ENCODE measurements at places on chromosomes 1 and 21.

GRCh38 chr1:207888652-207889051, 22.3 kb downstream of the CD34 start:
- no peak for DNase-seq

DNA sequence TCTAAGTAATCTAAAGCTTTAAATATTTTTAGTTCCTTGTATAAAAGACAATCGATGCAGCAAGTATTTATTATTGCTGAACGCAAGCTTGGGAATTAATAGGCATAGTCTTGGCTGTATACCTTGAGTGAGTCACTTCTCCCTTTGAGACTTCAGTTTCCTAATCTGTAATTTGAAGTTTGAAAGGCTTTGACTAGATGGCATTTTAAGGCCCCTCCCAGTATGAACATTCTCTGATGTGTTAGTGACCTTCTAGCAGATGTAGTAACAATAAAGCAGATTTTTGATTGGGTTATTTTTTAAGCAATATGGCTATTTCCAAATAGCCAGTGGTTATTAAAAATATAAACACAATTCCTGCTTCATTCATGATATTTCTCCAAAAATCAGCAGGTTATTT, 58.2 kb downstream of the DUSP10 start:
- no peak for DNase-seq

DNA sequence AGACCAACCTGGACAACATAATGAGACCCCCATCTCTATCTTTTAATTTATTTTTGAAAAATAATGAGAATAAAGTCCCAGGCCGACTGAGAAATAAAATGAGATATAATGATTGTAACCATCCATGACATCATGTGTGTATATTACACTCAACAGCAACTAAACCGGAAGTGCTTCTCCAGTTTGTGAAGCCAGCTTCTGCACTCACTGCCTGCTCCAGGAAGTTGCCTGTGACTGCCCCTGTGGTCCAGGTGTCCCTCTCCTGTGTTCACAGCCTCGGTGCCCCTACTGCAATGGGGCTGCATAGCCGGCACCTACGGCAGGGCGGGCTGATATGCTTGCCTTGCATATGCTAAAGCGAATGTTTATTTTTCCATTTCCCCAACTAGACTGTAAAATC, 68.3 kb downstream of the SSBP3 start:
- DNase-seq, result no peak

DNA sequence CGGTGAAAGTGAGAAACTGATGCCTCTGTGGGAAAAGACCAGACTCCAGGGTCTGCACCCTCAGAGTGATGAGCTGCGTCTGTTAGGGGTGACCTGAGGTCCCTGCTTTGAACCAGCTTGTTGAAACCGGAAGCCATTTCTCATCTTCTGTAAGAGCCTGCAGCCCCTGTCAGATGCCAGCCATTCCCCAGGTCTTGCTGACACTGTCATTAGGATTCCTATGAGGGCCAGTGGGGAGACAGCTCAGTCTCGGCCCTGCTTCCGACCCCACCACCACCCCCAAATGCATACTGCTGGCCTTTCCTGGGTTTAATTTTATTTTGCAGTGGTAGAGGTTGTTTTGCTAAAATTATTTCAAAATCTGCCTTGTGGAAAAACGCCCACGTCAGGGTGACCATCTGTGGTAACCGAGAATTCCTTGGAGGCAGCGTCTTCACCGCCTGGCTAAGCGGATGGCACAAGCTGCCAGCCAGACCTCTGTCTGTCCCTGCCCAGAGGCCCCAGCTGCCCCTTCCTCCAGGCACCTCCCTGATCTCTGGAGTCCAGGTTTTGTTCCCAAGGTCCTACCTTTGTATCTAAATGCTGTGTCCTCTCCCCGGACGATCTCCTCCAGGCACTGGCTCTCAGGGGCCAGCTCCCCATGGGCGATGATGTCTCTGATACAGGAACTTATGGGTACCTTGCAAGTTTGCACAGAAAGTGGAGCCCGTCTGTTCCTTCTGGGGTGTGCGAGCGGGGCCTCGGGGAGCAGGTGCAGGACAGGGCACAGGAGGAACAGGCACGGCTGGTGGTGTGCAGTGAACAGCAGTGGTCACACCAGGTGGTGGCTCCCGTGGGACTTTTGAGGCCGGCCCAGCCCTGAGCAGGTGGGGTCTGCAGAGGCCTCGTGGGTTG, 49.9 kb downstream of the PRKCZ start:
- DNase-seq, result no peak

DNA sequence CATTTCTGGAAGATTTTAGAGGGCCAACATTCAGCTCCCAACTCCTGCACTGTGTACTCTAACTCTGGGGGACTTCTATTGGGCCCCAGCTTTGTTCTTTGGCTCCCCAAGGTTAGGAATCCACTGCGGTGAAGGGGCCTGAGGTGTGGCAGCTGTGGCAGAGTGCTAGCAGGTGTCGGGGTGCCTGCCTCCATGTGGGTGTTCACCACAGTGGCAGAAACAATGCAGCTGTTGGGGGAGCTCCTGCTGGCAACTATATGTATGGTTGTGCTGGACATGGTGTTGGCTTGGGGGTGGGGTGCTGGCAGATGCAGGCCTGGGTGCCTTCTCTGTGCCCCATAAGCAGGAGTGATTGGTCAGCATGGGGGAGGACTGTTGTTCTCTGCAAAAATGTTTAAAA, 95.5 kb downstream of the ST6GALNAC3 start:
- no peak for DNase-seq

DNA sequence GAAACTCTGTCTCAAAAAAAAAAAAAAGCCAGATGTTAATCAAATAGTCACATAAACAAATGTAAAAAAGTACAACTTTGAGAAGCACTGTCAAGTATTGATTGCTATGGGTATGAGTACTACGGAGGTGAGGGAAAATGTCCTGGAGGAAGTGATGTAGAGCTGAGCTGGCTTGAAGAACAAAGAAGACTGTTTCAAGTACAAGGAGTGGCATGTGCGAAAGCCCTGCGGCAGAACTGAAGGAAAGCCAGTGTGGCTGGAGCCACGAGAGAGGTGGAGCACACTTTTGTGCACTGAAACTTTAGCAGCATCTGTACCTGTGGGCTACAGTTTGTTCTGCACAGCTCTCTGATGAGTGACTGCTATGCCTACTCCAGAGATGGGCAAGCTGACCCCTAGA, 5.4 kb upstream of the RPS6KA1 start:
- DNase-seq, result no peak

DNA sequence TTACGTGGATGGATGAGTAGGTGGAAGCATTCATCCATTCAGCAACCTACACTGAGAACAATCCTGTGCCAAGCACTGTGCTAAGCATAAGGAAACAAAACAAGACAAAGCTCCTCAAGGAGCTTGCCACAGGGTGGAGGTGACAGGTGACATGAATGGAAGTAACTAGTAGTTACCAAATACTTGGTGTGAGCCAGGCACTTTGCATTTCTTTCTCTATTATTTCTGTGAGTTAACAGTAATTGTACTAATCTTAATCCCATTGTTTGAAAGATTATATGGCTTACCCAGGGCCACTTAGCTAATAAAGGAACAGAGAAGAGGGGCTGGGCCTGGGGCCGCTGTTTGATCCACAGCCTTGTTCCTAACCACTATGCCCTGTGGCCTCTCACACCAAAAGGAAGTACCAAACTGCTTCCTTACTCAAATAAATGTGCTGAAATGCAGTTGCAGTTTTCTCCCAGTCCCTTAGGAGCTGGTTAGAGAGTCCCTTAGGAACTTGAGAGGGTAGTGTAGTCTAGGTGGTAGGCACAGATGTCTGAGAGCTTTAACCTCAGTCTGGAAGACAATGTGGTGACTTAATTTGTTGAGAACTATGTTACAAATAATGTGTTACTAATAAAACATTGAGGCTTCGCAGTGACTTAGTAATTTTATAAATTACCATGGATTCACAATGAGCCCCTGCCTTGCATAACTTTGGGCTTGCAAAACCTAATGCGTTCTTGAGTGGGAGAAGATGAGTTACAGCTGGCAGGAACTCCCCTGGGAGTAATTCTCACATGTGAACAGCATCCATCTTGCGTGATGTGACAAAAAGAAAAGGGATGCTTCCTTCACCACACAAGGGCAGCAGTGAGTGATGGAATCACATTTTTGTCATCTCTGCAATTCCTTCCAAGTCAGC, 69.8 kb downstream of the MPZL1 start:
- DNase-seq, result no peak

DNA sequence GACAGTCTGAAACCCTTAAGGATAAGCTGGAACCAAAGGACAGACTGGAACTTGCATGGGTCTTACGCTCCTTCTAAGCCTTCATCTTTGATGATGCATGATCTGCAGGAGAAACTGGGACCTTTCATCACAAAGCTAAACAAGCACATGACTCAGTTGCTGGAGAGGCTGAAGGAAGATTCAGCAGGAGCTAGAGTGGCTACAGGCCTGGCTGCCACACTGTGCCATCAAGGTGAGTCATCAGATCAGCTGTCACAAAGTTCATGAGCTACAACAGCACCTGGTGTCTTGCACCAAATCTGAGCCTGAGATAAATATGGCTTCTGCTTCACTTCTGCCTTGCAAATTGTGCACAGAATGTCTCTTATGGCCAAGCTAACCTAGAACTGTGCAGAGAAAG, 95.5 kb upstream of the MARK1 start:
- no peak for DNase-seq

DNA sequence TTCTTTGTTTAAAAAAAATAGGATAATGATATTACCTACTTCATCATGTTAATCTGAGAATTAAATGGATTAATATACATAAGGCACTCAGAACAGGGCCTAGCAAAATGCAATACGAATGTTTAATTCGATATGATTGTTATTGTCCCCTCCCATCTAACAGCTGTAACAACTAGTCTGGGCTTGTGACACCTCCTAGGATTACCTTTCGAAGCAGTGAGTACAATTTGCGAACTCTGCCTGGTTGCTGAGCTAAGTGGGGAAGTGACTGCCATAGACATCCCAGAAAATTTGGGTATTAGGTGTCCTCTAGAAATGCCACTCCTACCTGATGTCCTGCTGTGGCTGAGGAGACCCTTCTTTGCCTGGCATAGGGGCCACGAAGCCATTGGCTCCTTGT, 3.0 kb downstream of the RASSF5 start:
- DNase-seq, result no peak

GRCh38 chr1:173020138-173020750, 30.5 kb downstream of the TNFSF18 start:
- no peak for DNase-seq

DNA sequence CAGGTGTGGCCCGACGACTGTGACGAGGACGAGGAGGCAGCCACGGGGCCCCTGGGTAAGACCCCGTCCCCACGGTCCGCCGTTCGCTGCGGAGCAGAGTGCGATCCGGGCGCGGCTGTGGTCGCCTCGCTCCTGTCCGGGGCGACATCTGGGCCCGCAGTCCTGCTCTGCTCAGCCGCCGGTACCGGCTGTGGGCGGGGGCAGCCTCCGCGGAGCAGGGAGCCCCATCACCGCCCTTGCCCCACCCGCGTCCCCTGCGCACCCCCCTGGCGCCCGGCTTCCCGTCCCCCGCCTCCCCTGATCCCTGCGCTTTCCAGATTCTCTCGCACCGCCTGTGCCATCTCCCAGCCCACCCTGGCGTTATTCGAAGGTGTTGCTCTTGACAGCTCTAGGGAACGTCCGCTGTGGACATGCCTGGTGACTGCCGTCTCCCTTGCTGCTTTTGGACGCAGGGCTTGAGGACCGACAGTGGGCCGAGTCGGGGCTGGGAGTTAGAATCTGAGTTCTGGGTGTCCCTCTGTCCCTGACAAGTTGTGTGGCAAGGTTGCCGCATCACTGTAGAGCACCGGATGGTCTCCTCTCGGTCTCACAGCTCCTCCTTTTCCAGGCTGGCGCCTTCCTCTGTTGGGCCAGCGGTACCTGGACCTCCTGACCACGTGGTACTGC, 596 bp downstream of the TOR3A start:
- DNase-seq, result no peak

DNA sequence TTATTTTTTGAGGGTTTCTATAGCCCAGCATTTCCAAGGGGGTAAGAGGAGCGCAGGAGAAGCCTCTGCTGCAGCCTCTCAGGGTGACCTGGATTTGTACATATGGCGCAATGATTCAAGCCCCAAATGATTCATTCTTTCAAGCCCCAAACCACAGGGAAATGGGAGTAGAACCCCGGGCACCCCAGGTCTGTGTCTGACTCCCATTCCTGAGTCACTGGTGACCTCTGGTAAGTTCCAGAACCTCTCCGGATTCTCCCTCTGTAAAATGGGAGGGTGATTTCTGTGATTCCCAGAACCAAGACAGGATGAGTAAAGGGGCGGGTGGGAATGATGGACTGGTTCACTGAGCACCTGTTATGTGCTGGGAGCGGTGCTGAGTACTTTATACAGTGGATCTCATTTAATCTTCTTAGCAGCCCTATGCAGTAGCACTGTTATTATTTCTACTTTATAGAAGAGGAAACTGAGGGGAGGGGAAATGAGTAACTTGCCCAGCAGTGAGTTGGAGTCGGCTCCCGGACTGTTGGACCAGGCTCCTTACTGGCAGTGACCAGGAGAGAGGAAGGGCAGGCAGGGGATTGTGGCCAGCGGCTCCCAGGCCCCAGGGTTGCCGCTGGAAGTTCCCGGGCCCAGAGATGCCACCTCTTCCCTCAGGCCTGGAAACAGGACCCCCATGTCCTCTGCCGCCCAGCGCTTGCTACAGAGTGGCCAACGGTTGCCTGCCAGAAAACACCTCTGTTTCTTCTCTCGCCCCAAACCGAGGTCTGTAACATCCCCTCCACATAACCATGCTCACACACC, 20.3 kb upstream of the SLC26A9 start:
- no peak for DNase-seq

DNA sequence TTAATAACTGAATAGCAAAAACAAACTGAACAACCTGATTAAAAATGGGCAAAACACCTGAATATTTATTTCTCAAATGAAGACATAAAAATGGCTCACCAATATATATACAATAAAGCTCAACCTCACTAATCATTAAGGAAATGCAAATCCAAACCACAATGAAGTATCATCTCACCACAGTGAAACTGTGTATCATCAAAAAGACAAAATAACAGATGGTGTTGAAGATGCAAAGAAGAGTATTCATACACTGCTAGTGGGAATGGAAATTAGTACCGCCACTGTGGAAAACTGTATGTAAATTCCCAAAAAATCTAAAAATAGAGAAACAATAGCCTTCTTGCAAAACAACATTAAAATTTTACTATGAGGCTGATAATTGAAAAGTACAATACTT, 1660.1 kb upstream of the B3GALT2 start:
- no peak for DNase-seq

GRCh38 chr1:36224537-36225282, 467 bp downstream of the THRAP3 start:
- no peak for DNase-seq

All from NCI-H1436 treated with DMSO at 0.1 percent for 48 hours (cell line).